ENCODE measurements at places on chromosomes 5 and 9. TPM values are rescaled to one million over a fixed set of nuclear protein-coding genes. Genes with fewer than 3 reads are reported as not detected.

ASTN2 gene
- 8.3 TPM for total RNA-seq

ARL14EPL gene
- total RNA-seq, result not detected

FOCAD gene
- 29.8 TPM for total RNA-seq

PCDHB5 gene
- 1.6 TPM for total RNA-seq

CARTPT gene
- total RNA-seq, result not detected

LCN9 gene
- not detected for total RNA-seq

OR1L6 gene
- total RNA-seq, result not detected

CDKN2A gene
- total RNA-seq, result 0.49 TPM

TMEM174 gene
- not detected for total RNA-seq

BNC2 gene
- total RNA-seq, result 4.3 TPM

SPEF2 gene
- total RNA-seq, result 1.1 TPM

RNF183 gene
- not detected for total RNA-seq

CDX1 gene
- not detected for total RNA-seq

CYLC2 gene
- not detected for total RNA-seq

DOCK8 gene
- 6.1 TPM for total RNA-seq

SLC28A3 gene
- 1.0 TPM for total RNA-seq

SPINK6 gene
- total RNA-seq, result not detected

SUSD1 gene
- total RNA-seq, result 8.1 TPM

GFI1B gene
- 0.43 TPM for total RNA-seq

CCL27 gene
- not detected for total RNA-seq

PCA3 gene
- total RNA-seq, result not detected

SPAG8 gene
- 2.1 TPM for total RNA-seq

TUT7 gene
- total RNA-seq, result 11.8 TPM

PLAC8L1 gene
- total RNA-seq, result not detected

NMUR2 gene
- total RNA-seq, result 0.14 TPM

FCN2 gene
- total RNA-seq, result not detected

ZDHHC11B gene
- 14.7 TPM for total RNA-seq

KCTD16 gene
- total RNA-seq, result 0.03 TPM

FOXD4L5 gene
- total RNA-seq, result not detected

SLC45A2 gene
- not detected for total RNA-seq

FAM78A gene
- total RNA-seq, result 62.9 TPM

MAT2B gene
- total RNA-seq, result 59.1 TPM

CDK5RAP2 gene
- total RNA-seq, result 75.4 TPM

BTNL3 gene
- total RNA-seq, result not detected

SARDH gene
- 0.41 TPM for total RNA-seq

GLRA1 gene
- total RNA-seq, result not detected

KIF27 gene
- 3.4 TPM for total RNA-seq

NIPAL4 gene
- not detected for total RNA-seq

PHF24 gene
- total RNA-seq, result 0.22 TPM

MARVELD2 gene
- 1.5 TPM for total RNA-seq

ZDHHC21 gene
- 8.0 TPM for total RNA-seq

HAUS6 gene
- total RNA-seq, result 6.0 TPM

PCDH12 gene
- 10.4 TPM for total RNA-seq

RUSC2 gene
- 25.1 TPM for total RNA-seq

SPAAR gene
- 9.6 TPM for total RNA-seq

MZB1 gene
- 1.2 TPM for total RNA-seq

DMGDH gene
- total RNA-seq, result 2.0 TPM

GRPEL2 gene
- 11.6 TPM for total RNA-seq

PCDHGC5 gene
- total RNA-seq, result 2.4 TPM

All from Right ventricle myocardium inferior (tissue), 1 donor.